Ascending aorta (tissue), 2 donors: ENCODE measurements at places on chromosomes 11 and 22. TPM values are rescaled to one million over a fixed set of nuclear protein-coding genes. Genes with fewer than 3 reads are reported as not detected.

PRRG4 gene
- 3.0 TPM for total RNA-seq

DNA sequence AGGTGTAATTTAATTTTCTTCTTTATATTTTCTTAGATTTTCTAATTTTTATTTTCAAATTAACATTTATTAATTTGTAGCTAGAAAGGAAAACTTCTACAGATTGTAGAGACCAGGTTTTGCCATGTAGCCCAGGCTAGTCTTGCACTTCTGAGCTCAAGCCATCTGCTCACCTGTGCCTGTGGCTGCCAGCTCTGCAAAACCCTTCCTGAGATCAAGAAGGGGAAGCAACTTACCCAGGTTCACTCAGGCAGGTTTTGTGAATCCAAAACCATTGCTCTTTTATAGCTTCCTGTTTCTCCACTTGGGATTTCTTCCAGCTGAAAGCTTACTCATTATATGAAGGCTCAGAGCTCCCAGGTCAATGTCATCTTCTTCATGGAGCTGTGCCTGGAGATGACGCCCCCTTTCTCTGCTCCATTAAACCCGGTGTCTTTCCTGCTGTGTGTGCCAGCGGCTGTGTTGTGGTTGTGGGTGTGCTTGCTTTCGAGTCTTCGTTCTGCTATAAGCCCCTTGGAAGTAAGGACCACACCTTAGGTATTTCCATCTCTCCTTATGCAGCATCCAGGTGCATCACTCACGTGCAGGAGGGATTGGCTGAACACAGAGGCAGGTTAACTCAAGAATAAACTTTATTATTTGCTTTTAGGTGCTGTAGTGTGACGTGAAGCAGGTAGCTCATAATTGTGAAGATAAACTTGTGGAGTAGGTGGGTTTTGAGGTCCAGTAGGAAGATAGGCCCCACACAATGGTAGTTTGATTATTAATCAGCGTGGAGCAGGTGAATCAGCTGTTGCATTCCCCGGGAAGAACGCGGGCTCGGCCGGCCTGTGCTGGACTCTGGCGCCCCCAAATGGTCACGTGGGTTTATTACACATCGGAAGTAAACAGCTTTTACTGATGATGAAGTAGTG is 42.2 kb upstream of the INCENP start:
- H3K4me1 ChIP-seq = no peaks in the 10 kb centered on the region
- no peaks in the 10 kb centered on the region for H3K27me3 ChIP-seq
- DNase-seq = peak; percentile 21
- H3K36me3 ChIP-seq = no peaks in the 10 kb centered on the region
- H3K4me3 ChIP-seq = peak overlapping the region; percentile 5

MMP11 gene
- 7.6 TPM for total RNA-seq

LRRC74B gene
- 2.6 TPM for total RNA-seq

DNA sequence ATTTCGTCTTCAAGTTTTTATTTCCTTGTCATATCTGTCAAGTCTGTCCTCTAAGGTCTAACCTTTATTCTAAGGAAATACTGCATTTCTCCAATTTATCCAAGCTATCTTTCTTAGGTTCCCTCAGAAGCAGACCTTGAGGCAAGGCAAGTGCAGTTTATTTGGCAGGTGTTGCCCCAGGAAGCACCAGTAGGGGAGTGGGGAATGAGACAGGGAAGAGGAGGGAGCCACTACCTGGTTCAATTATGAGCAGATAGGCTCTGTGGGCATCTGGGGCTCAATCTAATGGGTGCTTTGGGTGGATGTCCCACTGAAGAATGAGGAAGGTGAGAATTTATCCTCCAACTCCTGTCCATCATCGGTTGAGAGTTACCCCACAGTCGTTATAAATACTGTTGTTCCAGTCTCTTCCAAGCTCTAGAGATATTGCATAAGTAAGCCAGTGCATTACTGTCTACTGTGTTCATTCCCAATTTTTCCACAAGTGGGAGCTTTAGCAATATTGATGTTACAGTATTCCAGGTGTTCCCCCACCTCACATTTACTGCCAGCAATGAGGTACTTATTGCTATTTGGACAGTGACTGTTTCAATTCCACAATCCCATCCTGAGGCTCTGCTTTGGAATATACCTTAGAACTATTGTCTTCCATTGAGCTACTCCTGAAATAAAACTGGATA is 154.9 kb upstream of the CEP126 start:
- no peak overlapping the region for H3K27ac ChIP-seq
- H3K27me3 ChIP-seq = no peaks in the 10 kb centered on the region
- H3K36me3 ChIP-seq = no peaks in the 10 kb centered on the region
- DNase-seq = no peak
- H3K4me1 ChIP-seq = no peaks in the 10 kb centered on the region
- H3K4me3 ChIP-seq = no peak overlapping the region

OR56A1 gene
- not detected for total RNA-seq

DNA sequence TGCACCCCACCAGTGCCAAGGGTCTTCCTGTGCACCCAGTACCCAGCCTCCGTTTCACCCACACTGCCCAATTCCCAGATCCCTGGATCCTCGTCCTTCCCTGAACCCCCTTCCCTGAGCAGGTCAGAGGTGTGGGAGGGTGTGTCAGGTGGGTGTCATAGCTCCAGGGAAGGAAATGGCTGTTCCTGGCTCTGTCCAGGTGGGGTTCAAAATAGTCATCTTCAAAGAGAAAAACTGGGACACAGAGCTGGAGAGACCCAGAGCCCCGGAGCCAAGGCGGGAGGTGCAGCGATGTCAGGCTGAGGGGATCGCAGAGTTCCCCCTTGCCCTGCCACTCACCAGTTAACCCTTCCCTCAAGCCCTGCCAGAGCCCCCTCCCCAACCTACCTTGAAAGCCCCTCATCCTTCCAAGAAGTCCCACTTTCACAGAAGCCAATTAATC is 698 bp downstream of the C1QTNF4 start:
- H3K27me3 ChIP-seq = no peaks in the 10 kb centered on the region
- H3K4me3 ChIP-seq = no peak overlapping the region
- H3K27ac ChIP-seq = no peak overlapping the region
- no peaks in the 10 kb centered on the region for H3K4me1 ChIP-seq
- no peak for DNase-seq

- H3K36me3 ChIP-seq = no peaks in the 10 kb centered on the region
- H3K4me3 ChIP-seq = no peak overlapping the region
- no peak for DNase-seq
- no peaks in the 10 kb centered on the region for H3K4me1 ChIP-seq
- H3K27me3 ChIP-seq = no peaks in the 10 kb centered on the region
These were observed 185.5 kb downstream of the KIRREL3 start for GRCh38 chr11:126815111-126815510.

DNA sequence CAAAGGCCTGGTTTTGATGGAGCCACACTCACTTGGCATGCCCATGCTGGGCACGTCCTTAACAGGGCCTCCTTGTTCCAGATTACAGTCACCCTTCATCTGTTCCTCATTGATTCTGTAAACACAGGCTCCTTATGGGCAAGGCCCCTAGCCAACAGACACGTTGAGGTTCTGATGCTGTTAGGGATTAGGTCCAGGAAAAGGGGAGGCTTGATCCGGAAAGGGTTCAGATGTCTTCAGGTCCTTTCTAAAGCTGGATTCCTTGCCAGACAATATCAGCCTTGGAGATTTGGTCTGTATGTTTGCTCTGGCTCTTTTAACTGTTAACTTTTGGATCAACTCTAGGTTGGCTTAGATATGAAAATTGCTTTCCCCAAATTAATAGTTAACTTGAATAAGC is 46.9 kb upstream of the PRSS23 start:
- no peak overlapping the region for H3K4me3 ChIP-seq
- no peaks in the 10 kb centered on the region for H3K27me3 ChIP-seq
- no peaks in the 10 kb centered on the region for H3K36me3 ChIP-seq
- H3K27ac ChIP-seq = no peak overlapping the region
- no peaks in the 10 kb centered on the region for H3K4me1 ChIP-seq

IL18BP gene
- 5.0 TPM for total RNA-seq

HSPB2 gene
- total RNA-seq = not detected

YPEL4 gene
- total RNA-seq = not detected

GRCh38 chr11:47201015-47201414 is 13.8 kb upstream of the DDB2 start:
- H3K4me3 ChIP-seq = no peak overlapping the region
- H3K27ac ChIP-seq = no peak overlapping the region
- H3K27me3 ChIP-seq = no peaks in the 10 kb centered on the region
- H3K4me1 ChIP-seq = peaks cover 9% of the 10 kb centered on the region
- no peak for DNase-seq
- H3K36me3 ChIP-seq = no peaks in the 10 kb centered on the region

DNA sequence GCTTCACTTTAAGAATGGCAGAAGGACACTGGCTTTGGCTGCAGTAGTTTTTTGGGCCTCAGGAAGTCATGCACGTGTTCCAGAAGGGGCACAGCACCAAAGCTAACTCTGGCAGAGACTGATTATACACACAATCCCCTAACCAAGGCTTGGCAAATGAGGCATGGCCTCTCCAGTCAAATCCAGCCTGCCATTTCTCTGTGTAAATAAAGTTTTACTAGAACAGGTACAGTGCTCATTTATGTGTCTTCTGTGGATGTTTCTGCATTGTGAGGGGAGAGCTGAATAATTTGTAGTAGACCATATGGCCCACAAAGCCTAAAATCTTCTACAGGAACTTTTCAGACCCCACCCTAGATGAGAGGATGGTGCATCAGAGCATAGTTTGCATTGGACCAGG is 46.4 kb upstream of the MN1 start:
- H3K4me3 ChIP-seq = no peak overlapping the region
- no peak overlapping the region for H3K27ac ChIP-seq
- H3K36me3 ChIP-seq = peaks cover 23% of the 10 kb centered on the region
- DNase-seq = no peak
